ENCODE measurements at places on chromosomes 5 and 9. TPM values are rescaled to one million over a fixed set of nuclear protein-coding genes. Genes with fewer than 3 reads are reported as not detected.

PCBD2 gene
- 15.7 TPM for total RNA-seq

MIGA2 gene
- 82.6 TPM for total RNA-seq

RORB gene
- 2.5 TPM for total RNA-seq

MAMDC2 gene
- total RNA-seq = not detected

PCDHGA12 gene
- total RNA-seq = 1.4 TPM

NDUFS6 gene
- total RNA-seq = 25.3 TPM

PCDHB8 gene
- total RNA-seq = not detected

OR1J2 gene
- total RNA-seq = not detected

CD274 gene
- total RNA-seq = 97.1 TPM

SPAG8 gene
- total RNA-seq = 0.19 TPM

MTX3 gene
- total RNA-seq = 18.2 TPM

SPATA31D1 gene
- total RNA-seq = not detected

TYRP1 gene
- not detected for total RNA-seq

SHOC1 gene
- not detected for total RNA-seq

YTHDC2 gene
- 37.6 TPM for total RNA-seq
